ENCODE measurements at places on chromosomes 16 and 17.

DNA sequence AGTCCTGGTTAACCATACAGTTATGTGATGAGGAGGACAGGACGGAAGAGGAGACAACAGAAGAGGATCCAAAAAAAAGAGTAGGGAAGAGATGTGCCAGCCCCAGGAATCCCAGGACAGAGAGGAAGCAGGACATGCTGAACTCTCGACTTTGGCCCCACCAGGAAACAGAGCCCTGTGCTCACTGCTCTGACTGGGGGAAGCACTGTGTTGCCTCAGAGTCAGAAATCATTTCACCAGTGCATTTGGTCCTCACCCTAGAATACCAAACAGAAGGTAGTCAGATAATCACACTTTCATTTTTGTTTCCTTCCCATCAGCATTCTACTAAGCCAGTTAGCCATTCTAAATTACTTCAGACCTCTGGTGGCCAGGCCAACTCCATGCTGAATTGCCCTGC is 421.0 kb upstream of the CDH5 start:
- DNase-seq = no peak

GRCh38 chr16:48820379-48820778 is 210.4 kb upstream of the N4BP1 start:
- no peak for DNase-seq

GRCh38 chr16:52114379-52114778 is 432.6 kb downstream of the TOX3 start:
- no peak for DNase-seq

- DNase-seq = no peak
Measured at GRCh38 chr16:49516382-49517036, 142.9 kb downstream of the C16orf78 start.

GRCh38 chr16:66354034-66354909 is 12.2 kb upstream of the CDH5 start:
- no peak for DNase-seq

DNA sequence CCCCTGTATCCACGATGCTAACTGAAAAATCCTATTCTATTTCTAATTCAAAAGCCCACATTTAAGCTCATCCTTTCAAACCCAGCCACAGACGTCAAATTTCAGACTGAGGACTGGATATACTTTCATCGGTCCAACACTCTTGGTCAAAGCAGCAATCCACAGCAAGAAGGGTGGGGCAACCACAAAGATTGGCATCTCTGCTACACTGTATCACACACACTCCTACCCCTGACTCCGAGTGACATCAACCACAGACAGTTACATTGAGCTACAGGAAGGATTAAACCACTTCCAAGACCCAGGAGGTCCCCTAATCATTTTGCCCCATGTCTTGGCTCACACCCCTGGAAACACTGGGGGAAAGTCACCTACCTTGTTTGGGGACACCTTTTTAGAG is 61.3 kb downstream of the GRIN2A start:
- DNase-seq = no peak

GRCh38 chr16:71974068-71974818 is 26.0 kb downstream of the PKD1L3 start:
- no peak for DNase-seq

Measured in activated CD8-positive, alpha-beta memory T cell treated with anti-CD3 and anti-CD28 coated beads, Interleukin-2, amount 10 ng/mL, durations not matched to agents 7 days and 5 days (primary cell).